ENCODE measurements at places on chromosomes 16 and 17. TPM values are rescaled to one million over a fixed set of nuclear protein-coding genes. Genes with fewer than 3 reads are reported as not detected.

Gene WSCD1
- 4.4 TPM for total RNA-seq

Gene LRRC46
- total RNA-seq = 0.35 TPM

Gene PPL
- 0.97 TPM for total RNA-seq

Gene SREBF1
- 26.7 TPM for total RNA-seq

Gene SLC6A2
- total RNA-seq = not detected

Gene ANKFN1
- total RNA-seq = not detected

All from chondrocyte (in vitro differentiated cells).